ENCODE measurements at places on chromosomes 1 and 21.

DNA sequence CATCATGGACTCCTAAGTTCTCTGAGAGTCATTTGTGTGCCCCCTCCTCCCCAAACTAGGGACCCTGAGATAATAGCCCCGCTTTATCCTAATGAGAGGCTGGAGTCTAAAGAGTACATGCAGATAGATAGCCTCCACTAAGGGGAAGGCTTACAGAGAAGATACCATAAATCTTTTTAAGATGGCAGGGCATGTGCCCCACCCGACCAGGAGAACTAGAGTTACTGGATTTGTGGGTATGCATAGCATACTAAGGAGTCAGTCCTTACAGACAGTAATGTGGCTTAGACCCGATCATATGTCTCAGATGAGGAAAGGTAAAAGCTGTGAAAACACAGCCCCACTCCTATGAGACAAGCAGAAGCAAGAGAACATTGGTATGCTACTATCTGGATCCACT lies 25.7 kb upstream of the PKN2 start:
- no peak for DNase-seq

DNA sequence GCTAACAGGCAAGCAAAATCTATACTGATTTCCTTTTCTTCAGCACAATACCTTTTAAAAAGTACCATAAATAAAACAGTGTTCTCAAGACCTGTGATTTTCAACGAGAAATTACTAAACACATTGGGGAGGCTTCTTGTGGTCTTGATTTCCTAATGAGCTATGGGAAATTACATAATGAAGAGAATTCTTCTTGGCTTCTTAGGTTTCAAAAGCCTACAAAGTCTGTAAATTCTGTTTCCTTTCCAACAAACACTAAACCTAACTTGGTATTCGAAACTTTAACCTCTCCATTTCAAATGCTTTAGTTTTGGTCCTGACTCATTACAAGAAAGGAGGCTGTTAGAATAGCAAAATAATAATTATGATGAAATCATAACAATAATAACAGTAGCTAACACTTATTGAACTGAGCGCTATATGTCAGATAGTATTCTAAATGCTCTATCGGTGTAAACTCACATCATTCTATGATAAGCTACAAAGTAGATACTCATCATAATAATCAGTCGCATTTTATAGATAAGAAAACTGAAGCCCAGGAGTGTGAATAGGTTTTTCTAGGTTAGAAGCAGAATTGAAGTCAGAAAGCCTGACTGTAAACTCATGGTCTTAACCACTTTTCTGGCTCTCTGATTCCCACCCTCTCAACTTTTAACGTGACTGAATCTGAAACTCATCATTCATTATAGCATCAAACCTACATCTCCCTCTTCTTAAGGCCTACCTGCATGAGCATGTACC lies 486.7 kb downstream of the SMYD3 start:
- no peak for DNase-seq

DNA sequence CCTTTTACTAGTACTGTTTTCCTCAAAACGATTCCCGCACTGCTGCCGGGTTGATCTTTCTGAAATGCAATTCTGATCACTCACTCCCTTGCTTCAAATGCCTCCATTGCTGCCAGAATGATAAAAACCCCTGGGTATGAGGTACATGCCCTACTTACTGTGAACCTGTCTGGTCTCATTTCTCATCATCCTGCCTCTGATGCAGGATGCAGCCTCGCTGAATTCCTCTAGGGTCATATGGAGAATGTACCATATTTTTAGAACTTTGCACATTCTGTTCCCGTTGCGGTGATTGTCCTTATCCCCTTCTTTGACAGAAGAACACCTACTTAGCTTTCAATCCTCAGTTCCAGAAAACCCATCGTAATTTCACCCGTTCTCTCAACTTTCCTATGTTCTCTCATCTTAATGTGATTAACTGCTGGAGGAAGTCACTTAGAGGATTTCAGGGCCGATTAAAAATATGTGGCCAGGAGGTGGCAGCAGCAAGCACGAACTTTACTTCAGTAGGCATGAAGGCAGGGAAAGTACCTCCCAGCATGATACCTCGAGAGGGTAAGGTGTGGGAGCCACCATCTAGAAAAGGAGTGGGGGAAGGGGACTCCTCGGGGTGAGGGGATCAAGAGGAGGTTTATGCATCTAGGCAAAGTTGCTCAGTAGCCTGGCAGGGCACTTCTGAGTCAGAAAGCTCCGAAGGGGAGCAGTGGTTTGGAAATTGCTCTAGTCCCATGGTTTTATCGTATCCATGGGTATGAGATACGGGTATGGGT lies 361.5 kb upstream of the ZP4 start:
- peak; percentile 47 for DNase-seq

DNA sequence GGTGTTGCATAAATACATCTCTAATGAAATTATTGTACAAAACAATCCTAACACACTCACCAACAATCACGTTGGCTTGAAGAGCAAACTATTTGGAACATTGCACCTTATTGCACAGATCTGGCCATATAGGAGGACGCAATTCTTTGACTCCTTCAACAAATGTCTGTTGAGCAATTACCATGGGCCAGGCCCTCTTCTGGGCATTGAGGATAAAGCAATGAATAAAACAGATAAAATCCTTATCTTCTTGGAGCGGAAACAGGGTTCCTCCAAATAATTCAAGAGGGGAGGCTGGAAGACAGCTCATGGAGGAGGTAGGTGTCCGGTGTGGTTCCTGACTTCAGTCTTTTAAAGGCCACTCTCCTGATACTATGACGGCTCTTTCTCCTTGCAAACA lies 43.3 kb downstream of the PAX7 start:
- DNase-seq = no peak

DNA sequence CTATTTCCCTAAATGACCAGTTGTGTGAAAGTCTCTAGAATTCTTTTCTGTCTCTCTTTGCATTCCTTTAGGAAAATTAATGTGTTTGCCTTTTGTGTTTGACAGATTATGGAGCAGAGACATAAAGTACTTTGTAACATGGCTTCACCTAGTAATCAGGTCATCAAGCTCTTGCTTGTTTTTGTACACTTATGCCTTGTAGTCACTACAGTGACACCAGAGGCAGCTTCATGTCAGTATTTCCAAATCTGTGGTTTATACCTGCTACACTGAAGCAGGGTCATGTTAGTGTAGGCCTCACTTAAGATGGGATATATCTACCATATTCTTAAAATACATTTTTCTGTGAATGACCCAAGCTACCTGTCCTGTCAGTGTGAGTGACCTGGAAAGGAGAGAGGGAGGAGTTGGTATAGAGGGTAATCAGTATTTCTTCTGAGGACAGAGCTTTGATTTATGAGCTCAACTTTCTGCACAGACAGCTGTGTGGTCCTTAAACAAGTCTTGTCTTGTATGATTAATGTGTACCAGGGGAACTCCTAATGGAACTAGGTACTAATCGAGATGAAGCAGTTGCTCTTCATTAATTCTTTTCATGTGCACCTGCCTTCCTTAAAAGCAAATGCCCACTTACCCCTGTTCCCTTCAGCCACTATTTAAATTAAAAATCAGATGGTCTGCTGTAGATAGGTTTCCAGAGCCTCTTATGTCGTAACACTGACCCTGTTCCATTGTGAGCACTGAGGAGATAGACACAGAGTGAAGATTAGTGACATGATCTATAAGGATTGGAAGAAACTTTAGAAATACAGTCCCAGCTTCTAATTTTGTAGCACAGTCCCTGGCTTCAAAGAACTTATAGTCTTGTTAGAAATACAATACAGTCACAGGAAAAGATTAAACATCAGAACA lies 45.7 kb downstream of the MACO1 start:
- no peak for DNase-seq

- DNase-seq = peak; percentile 80
Observed at GRCh38 chr1:45583666-45584350, at the start of gene NASP. Gene NASP (plus strand): TSS chr1:45584041. CDS start chr1:45584147, 106 bp downstream.

GRCh38 chr1:975365-975764 lies 6.5 kb downstream of the PERM1 start:
- DNase-seq = no peak

DNA sequence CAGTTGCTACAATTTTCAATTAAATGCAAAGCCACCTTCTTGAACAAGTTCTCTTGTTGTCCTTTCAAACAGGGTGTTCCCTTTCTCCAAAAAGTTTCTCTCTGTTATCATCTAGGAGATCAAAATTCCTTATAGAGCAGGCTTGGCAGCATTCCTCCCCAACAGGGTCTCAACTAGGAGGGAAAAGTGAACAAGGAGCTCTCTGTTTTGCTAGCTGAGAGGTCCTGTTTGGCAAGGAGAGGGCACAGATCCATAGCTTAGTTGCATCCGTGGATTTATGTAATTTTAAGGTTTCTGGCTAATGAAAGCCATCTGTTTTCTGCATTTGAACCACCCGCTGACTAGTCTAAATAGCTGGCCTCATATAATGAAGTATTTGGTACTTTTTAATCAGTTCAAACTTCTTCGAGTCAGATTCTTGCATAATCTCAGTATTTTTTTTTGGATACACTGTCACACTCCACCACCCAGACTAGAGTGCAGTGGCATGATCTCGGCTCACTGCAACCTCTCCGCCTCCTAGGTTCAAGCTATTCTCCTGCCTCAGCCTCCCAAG lies 54.0 kb downstream of the APP start:
- DNase-seq = peak; percentile 48

- DNase-seq = peak; percentile 51
Observed at GRCh38 chr1:205271277-205271676, 43.5 kb downstream of the TMCC2 start.

DNA sequence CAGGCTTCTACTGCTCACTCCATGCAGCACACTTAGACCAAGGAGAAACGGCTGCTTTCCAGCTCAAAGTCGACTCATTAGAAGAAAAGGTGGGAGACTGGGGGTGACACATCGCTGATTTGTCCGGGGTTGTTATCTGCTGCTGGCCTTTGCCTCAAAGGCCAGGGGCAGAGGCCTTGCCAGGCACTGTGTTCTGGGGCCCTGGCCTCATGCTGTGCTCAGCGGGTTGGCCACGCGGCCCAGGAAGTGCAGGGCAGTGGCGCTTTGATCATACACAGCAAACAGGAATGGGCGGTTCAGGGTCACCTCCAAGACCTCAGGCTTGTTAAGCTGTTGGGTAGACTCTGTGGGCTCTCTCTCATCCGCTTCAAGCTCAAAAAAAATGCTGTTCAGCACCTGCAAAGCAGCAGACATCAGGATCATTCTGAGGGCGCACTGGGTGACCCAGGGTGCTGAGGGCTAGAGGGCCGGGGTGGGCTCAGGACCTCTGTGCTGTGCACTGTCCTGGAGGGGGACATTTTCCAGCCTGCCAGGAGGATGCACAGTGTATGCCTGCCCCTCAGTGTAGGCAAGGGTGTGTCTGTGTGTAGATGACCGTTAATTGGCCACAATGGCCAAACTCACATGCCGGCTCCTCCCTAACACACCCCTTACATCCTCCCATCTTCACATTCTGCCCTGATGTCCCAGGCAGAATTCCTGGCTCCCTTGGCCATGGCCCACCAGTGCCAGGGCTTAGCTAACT lies 10.8 kb downstream of the AGT start:
- no peak for DNase-seq

DNA sequence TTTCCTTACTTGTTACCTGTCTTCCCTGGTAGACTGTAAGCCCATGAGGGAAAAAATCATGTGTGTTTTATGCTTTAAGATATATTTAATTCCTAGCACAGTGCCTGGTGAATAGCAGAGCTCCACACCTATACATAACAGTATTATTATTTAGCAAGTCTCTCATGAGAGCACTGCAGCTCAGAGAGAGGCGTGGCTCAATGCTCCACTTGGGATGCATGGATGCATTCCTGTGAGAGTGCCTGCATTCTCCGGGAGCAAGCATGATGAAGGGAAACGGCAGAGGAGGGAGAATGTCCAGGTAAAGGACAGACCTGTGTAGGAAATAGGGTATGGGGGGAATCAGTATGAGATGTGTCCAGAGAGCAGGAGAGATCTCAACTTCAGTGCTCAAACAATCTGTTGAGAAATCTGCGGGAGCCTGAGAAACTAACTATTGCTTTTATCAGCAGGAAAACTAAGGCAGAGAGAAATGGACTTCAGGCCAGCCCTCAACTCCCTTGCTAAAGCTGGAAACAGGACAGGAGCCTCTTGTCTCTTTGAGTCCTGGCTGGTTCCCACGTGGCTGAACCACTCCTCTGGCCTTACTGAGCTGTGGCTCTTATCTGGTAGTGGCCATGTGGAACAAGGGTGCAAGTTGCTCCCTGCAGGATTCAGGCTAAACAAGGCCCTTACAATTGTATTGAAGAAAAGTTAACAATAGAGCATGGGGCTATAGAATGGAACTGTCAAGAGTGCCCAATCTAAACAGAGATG lies 113.1 kb downstream of the KCNN3 start:
- no peak for DNase-seq

GRCh38 chr1:101316256-101316655 lies 79.4 kb downstream of the S1PR1 start:
- DNase-seq = no peak

- no peak for DNase-seq
Observed at GRCh38 chr21:33238146-33238545, 8.4 kb downstream of the IFNAR2 start.

DNA sequence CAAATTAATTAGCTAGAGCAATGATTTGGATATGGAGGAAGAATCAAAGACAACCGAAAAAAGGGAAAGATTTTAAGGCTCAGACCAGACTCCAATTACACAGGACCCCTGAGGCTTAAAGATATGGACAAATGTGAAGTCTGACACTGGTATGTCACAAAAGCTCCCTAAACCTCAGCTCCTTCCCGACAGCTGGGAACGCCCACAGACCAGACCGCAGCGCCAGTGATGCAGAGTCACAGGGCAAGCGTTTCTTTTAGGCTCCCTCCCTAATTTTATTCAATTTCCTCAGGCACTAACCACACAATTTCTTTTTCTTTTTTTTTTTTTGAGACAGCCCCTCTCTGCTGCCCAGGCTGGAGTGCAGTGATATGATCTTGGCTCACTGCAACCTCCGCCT lies 40.2 kb downstream of the NID1 start:
- no peak for DNase-seq

DNA sequence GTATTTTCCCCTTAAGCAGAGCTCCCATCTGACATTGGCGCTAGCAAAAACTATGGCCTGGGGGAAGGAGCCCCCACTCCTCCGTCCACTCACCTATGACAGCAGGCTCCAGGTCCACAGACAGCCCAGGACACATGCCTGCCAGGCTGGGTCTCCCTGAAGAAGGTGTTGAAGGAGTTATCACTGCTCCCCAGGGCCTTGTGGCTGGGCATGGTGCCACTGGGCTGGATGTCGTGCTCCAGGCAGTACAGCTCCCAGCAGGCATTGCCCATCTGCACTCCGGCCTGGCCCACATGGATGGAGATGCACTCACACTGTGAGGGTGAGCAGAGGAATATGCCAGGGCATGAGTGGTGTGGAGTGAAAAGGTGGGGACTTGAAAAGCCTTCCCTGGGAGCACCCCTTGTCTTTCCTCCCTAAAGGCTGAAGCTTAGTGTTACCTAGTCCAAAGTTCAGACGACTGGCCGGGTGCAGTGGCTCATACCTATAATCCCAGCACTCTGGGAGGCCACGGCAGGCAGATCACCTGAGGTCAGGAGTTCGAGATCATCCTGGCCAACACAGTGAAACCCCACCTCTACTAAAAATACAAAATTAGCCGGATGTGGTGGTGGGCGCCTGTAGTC lies 30.0 kb downstream of the RABIF start:
- peak; percentile 53 for DNase-seq

Data from fibroblast of pulmonary artery (primary cell).